ENCODE measurements at places on chromosomes 1 and 21. TPM values are rescaled to one million over a fixed set of nuclear protein-coding genes. Genes with fewer than 3 reads are reported as not detected.

GRCh38 chr1:8169364-8170058, 143.4 kb upstream of the ERRFI1 start:
- H3K27me3 ChIP-seq, result no peaks in the 10 kb centered on the region
- H3K27ac ChIP-seq, result peak overlapping the region; percentile 92
- H3K36me3 ChIP-seq, result no peaks in the 10 kb centered on the region
- H3K4me1 ChIP-seq, result peaks cover 23% of the 10 kb centered on the region
- peak; percentile 79 for DNase-seq
- H3K4me3 ChIP-seq, result no peak overlapping the region

GRCh38 chr1:85569737-85570404, 10.7 kb upstream of the CCN1 start:
- no peak overlapping the region for H3K27ac ChIP-seq
- H3K36me3 ChIP-seq, result no peaks in the 10 kb centered on the region

The DNALI1 gene
- total RNA-seq, result 13.2 TPM

The LAMC1 gene
- 42.3 TPM for total RNA-seq

The NHLH1 gene
- not detected for total RNA-seq

The LEFTY1 gene
- total RNA-seq, result 37.6 TPM
